ENCODE measurements at places on chromosomes 5 and 9.

- no peak for DNase-seq
Measured at GRCh38 chr9:89747596-89747995, 142.8 kb downstream of the GADD45G start.

DNA sequence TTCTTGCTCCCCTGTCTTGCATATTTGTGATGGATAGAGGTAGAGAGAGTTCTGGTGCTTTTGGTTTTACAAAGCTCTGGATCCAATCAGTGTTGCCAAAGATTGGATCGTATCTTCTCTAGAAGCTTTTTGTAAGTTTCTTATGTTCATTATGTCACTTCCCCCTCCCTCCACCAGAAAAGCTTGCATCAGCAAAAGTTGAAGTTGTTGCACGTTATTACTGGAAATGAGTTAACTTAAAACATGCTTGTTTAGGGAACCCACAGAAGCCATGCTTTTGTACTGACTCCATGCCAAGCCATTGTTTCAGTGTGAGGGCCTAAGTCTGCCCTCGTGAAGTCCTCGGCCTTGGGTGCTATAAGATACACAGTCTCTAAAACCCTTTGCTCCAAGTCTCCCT, 186.5 kb downstream of the ERCC6L2 start:
- no peak for DNase-seq

DNA sequence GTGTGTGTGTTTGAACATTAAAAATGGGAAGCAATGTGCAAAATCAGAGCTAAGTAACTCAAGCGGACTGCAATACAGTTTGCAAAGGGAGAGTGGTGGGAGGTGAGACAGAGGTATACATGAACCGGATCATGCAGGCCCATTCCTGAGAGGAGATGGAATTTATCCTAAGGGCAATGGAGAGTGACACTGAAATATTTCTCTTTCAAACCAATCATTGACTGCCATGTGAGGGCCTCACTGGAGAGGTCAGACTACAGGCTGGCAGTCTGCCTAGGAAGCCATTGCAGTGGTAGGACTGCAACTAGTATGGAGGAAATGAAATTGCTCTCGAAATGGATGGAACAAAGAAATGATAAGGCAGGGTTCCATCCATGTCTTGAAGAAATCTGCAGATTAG, 34.8 kb downstream of the TNFSF15 start:
- no peak for DNase-seq

GRCh38 chr5:12876541-12877298, 972.5 kb upstream of the CTNND2 start:
- DNase-seq = no peak

DNA sequence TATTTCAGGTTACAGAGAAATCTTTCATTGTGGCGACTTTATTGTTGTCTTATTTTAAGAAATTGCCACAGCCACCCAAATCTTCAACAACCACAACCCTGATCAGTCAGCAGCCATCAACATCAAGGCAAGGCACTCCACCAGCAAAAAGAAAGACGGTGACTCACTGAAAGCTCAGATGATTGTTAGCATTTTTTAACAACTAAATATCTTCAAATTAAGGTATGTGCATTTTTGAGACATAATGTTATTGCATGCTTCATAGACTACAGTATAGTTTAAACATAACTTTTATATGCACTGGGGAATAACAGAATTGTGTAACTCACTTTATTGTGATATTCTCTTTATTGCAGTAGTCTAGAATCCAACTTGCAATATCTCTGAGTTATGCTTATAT, 263.4 kb downstream of the TMEM232 start:
- no peak for DNase-seq

DNA sequence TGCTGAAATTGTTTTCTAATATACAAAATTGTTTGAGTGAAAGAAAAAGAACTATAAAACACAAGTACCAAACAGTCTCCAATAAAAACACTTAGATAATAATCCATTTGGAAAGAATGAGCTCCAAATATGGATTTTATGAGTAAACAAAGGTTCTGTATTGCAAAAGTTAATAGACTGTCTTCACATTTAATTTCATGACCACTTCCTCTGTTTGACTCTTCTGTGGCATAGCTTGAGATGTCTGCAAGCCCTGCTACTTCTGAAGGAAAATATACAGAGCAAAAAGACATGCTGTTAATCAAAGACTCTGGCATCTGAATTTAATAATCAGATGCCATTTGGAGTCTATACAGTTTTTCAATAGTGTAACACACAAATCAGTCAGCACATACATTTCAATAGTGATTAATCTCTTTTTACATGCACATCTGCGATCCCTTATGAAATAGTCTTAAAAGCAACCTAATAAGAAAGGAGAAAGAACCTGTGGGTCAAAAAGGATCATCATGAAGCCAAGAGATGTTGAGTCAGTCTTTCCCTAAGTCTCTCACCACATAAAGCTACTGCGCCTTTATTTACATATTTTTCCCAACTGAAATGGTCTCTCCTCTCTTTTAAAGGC, 165.4 kb upstream of the LHFPL2 start:
- no peak for DNase-seq

Measured in CD4-positive, alpha-beta T cell treated with Interleukin-12 subunit alpha and Interleukin-12 subunit beta, for 1 hour (primary cell).